8988T (cell line): ENCODE measurements at places on chromosomes 12 and 14.
A peak's percentile ranks its signal among the peaks of the same experiment; 100 is the strongest.

- no peak for DNase-seq
Measured at GRCh38 chr12:92546259-92546634, 156.5 kb upstream of the PLEKHG7 start.

DNA sequence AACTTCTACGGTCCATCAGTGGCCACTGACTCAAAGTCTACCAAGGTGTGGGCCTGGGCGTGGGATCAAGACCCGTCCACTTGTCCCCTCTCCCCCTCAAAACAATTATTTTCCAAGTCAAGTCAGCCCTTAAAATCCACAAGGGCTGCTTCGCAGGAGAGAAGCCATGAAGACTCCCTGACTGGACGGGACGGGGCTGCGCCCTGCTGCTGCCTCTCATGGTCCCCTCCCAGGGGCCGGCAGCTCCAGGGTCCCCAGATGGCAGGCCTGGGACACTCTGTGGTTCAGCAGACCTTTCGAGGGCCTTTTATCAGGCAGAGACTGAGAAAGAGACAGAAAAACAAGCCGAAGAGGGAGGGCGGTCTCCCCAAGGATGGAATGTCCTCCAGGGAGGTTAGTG, 10.8 kb downstream of the NGB start:
- DNase-seq: no peak

DNA sequence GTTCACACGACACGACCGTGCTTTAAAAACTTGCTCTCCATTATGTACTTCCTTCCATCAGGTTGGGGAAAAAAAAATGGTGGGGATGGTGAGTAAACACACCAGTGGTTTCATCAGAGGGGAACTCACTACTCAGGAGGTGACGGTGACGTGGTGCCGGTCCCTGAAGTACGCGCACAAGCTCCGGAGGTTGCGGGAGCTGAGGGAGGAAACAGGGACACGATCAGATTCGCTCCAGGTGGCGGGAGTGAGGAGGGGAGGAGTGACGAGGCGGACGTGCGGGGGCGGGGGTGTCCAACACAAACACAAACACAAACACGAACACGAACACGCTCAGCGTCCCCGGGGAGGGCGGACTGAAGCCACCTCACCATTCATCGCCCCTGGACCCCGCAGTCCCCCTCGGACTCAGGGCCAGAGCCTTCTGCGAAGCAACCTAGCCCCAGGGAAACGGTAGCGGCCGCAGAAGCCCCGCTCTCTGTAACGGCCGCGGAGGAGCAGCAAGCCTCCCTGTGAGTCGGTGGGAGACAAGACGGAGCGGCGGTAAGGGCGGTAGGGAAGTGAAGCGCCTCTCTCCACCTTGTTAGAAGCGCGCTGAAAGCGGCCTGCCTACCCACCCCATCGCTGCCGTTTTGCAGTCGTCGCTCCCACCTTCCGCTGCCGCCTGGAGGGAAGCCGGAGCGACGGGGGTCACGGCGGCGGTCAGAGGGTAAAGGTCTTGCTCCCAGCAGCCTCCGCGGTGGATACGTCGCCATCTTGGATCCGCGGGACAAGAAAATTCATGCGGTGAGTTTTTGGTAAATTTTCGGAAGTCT, at the start of gene CNOT2:
Gene CNOT2, plus strand, starts transcription at position 739 of the 815 bp plus-strand sequence. CDS start 34,794 bp downstream, outside the sequence.
- peak; percentile 38 for DNase-seq

GRCh38 chr14:58805605-58806409, 168.0 kb downstream of the DACT1 start:
- DNase-seq: no peak

DNA sequence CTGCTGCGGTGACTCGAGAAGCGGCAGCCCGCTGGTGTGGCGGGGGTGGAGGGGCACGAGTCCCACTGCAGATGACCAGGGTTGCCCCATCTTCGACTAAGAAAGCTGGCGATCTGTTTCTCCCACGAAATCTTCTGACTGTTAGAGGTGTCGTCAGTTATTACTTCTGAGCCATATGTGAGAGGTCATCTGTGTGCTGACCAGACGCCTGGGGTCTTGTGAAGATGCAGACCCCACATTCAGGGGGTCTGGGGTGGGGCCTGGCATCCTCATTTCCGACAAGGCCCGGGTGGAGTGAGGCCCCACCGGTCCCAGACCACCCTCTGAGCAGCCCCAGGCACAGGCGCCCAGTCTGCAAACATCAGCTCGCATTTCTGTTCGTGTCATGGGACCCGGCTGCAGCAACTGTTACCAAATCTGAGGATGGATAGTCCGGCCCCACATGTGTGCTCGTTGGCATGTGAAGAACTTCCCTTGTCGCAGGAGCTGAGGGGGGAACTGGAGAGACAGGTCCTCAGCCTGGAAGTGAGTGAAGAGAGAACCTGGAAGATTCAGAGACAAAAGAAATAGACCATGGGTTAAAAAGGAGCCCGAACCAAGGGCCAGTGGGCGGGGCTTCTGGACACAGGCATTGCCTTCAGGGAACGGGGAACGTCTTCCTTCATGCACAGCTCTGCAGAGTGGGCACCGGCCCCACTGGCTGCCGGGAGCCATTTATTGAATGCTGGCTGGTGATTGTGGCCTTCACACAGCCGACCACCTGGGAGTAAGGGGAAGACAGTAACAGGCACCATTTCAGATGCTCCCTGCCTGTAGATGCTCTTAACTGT, 135.2 kb downstream of the ADGRD1 start:
- DNase-seq: no peak

DNA sequence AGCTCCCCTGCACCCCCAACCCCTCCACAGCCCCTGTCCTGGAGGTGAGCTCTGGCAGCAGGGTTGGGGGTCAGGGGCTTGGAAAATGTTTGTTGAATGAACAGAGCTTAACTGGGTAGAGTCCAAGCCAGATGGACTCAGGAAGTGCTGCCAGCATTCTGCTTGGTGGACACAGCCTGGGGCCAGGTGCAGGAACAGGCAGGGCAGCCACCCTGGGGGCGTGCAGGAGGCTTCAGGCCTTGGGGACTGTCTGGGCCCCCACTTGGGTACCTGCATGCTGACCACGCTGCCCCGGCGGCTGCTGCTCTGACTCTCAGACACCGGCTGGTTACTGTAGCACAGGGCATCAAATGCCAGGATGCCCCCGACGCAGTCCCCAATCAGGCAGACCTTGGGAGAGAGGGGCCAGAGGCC, 15.7 kb downstream of the ARL6IP4 start:
- no peak for DNase-seq

- DNase-seq: no peak
Measured at GRCh38 chr12:2613326-2614073, 181.3 kb upstream of the FKBP4 start.

DNA sequence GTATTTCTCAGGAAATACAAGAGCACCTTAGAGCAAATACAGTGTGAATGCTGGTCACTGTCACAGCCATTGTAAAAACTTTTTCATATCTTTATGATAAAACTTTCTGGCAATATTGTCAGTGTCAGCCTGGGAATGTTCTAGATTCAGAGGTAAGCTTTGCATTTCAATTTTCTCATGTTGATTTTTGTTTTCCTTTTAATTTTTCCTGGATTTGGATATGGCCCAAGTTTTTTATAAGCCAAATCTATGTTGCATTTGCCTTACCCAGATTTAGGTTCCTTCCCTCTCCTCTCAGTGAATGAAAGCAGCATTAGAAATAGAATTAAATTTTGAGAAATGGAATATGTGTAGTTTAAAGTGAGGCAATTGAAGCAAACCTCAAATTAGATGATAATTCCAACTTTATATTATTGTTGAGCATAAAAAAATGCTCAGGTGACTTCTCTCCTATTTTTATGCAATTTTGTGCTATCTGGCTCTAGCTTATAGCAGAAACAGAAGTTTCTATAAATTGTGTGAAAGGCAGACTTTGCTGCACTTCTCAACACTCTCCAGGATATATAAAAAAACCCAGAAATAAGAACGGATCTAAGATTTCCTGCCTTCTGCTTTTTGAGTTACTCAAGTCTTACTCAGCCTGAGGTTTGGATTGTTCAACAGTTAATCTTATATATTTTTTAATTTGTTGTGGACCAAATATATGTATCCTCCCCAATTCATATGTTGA, 368.2 kb upstream of the PRICKLE1 start:
- DNase-seq: no peak

- no peak for DNase-seq
Measured at GRCh38 chr12:14904854-14905253, 19.2 kb upstream of the MGP start.

- DNase-seq: no peak
Measured at GRCh38 chr14:70651522-70651921, 9.8 kb downstream of the TTC9 start.

DNA sequence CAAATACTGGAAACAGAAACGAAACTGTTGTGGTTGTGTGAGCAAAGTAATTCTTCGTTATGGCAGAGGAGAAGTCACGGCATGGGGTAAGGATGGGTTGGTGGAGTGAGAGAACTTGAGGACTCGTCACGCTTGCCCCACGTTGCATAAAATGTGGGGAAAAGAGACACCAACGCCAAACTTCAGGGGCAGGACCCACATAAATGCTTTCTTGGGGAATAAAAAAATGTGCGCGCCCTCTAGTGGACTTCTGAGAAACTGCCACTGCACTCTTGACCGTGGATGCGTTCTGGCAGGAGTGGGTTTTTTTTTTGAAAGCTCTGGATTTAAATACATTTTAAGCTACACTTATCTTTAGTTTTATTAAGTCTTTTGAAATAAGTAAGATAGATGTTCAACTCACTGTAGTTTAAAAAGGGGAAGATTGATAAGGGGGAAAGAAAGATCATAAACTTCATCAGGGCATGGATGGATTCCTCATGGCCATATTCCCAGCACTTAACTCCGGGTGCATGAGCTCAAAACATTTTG, 4.1 kb upstream of the IGF1 start:
- peak; percentile 11 for DNase-seq

DNA sequence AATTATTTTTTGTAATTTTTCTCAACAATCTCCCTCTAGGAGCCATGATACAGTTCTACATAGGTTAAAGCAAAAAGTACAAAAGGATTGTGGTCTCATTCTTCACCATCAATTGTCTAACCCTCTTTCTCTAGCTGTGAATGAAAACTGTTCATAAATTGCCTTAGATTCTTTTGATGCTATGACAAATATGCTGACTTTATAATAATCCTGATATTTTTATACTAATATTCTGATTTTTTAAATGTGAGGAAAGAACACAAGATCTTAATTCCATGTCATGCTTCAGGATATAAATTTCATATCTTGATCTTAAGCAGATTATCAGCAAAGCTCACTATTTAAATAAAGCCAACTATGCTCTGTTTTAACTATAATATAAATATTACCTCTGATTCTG, 75.4 kb downstream of the KIF21A start:
- no peak for DNase-seq

GRCh38 chr12:111427417-111428074, 21.8 kb downstream of the SH2B3 start:
- no peak for DNase-seq

- no peak for DNase-seq
Measured at GRCh38 chr12:5432011-5432400, at the start of gene NTF3. Gene NTF3 (plus strand): TSS chr12:5432108. CDS start chr12:5432325, 217 bp downstream.

DNA sequence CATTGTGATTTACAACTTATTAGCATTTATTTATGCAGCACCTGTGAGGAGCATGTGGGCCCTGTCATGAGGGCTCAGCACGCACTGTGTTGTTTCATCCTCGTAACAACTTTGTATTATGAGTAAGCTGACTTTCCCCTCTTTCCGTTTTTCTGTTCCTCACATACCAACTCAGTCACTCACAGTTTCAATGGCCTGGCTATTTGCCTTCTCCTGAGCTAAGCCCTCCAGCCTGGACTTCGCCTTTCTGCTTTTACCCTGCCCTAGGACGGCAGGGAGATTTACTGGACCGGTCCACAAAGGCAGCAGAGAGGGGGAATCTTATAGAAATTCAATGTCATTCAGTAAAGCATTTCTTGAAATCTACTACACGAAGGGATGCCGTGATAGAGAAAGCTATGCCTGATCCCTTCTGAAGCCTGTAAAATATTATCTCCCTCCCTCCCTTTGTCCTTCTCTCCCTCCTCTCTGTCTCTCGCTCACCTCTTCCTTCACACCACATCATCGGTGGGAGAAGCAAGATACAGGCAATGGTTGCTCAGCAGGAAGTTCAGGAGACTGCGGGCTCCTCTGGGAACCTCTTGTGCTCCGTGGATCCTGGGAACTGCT, 219.2 kb upstream of the TBX3 start:
- DNase-seq: no peak

DNA sequence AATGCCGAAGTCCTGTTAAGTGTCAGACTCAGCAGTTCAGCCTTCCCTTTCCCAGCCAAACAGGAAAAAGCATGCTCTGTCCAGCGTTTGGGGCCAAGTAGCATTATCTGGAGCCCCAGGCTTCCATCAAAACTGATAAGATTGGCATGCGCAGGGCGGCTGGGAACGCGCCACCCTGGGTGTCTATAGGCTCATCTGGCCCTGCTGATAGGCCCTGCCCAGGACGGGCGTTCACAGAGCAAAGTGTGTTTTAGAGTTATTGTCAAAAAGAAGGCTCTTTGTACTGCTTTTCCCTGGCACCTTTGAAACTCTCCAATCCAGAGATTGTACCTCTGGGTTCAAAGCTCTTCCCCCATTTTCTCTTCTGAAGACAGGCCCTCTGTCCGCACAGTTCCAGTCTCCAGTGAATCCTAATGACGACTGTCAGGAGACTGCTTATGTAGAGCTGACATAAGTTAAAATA, at the start of gene ART4:
Gene ART4, minus strand, starts transcription at position 102 of the 463 bp plus-strand sequence. CDS start 413 bp downstream, outside the sequence.
- DNase-seq: no peak

- no peak for DNase-seq
Measured at GRCh38 chr12:46723629-46724419, 102.0 kb downstream of the SLC38A4 start.

- DNase-seq: no peak
Measured at GRCh38 chr12:76003355-76003638, 28.3 kb downstream of the PHLDA1 start.

DNA sequence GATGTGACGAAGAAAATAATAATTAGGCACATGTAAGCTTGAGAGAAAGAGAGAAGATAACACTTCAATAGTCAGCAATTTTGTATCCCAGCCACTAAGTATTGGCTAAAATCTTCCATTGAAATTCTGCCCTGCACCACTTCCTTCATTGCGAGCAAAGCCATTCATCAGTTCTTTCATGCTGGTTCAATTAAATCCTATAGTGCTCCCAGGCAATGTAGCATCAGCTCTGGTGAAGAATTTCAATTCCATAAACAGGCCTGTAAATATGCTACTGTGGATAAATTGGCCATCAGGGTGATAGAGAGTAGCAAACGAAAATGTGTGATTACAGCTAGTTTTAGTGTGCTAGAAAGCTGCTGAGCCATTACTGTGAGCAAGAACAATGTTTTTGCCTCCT, 24.7 kb downstream of the RPL10L start:
- no peak for DNase-seq

DNA sequence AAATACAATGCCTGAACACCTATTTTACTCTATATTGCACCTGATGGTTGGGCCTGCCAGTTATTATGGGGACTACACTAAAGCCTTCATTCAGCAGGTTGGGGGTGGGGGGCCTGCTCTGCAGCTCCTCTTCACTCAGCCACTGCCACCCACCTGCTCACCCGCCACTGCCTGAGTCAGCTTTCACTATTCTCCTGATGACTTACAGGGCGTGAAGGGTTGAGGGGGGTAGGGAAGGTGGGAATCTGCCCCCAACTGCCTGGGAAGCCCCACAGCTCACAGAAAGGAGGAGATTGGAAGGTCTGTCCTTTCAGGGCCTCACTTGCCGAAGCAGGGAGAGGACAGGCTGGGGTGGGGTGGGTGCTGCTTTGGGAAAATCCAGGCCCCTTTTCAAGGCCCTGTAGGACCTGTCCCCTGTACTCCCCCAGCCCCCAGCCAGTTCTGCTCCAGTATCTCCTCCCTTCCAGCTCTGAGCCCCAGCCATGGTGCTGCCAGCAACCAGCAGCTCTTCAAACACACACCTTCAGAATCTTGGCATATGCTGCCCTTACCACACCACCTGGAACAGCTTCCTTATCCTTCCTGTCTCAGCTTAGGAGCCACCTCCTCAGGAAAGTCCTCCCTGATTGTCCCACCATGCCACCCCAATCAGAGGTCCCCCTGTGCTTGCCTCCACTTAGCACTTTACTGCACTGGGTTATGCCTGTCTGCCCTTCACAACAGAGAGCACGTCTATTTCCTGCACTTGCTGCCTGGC, 33.1 kb downstream of the IRF2BPL start:
- DNase-seq: no peak
